Activated CD8-positive, alpha-beta memory T cell treated with anti-CD3 and anti-CD28 coated beads for 1 hour (primary cell): ENCODE measurements at places on chromosomes 12 and 14.

DNA sequence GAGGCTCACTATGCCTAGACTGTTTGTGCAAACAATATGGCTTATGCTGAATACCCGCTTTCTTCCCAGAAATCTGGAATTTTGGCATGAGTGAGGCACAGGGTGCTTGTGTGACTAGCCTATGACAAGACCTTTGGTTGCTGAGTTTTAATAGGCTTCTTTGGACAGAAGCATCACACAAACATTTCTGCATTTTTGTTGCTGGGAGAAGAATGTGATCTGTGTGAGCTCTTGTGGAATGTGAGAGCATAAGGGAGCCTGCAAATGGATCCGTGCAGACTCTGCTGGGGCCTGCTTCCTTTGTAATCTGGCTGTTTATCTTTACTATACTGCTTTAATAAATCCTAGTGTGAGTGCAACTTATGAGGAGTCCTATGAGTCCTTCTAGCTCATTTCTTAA, 83.0 kb upstream of the ZDHHC17 start:
- DNase-seq = no peak

GRCh38 chr12:102955926-102956737, 1.3 kb upstream of the ASCL1 start:
- DNase-seq = no peak

- DNase-seq = no peak
These were observed 91.3 kb downstream of the RPS29 start for GRCh38 chr14:49494836-49495235.

DNA sequence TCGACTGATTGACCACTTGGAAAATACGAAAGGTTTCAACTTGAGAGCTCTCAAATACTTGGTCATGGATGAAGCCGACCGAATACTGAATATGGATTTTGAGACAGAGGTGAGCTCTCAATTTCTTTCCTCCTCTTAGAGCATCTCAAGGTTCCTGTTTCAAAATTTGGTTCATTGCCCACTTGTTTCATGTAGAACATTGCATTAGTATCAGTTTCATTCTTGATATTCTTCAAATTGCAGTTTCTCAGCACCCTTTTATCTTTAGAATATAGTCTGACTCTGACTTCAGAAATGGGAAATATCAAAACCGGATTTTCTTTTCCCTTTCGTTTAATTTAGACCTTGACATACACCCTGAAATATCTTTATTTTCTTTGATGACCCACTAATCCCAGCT, 8.8 kb downstream of the DDX47 start:
- DNase-seq = no peak

GRCh38 chr12:11943919-11944700, 126.6 kb upstream of the BCL2L14 start:
- no peak for DNase-seq

- DNase-seq = no peak
These were observed 40.7 kb downstream of the C12orf50 start for GRCh38 chr12:87988534-87988933.
